ENCODE measurements at places on chromosomes 7 and 10.

DNA sequence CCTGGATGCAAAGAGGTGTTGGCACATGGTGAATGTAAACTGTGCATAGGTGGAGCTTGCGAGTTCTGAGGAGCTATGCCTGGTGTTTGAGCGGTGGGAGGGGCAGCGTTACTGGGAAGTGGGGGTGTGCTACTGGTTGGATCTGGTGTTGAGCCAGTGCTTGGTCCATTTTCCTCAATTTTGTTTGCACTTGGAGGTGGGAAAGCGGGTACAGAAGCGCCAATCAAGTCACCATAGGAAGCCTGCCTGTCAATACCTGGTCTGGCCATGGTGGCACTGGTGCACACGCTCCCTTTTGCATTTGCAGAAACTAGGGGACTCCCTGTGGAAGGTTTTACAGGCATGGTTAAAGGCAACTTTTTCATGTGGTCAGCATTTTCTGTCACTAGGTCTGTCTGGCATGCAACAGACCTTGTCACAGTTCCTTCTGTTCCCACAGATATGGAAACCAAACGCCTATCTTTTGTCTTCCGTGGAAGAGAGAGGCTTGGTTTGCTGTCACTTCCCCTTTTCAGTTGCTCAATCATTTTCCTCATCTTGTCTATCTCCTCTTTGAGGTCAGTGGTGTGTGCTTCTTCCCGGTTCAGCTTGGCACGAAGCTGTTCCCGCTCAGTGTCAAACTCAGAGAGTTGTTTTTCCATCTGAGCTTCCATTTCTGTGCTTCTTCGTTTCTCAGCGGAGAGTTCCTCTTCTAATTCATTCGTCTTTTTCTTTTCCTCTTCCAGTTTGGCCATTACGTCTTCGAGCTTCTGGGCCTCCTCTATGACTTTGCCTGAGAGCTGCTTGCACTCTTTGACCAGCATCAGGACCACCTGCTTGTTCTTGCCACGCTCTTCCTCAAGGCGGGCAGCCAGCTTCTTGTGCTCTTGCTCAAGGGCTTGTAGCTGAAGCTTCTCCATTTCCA lies 81.1 kb downstream of the CTTNBP2 start:
- no peak for DNase-seq

DNA sequence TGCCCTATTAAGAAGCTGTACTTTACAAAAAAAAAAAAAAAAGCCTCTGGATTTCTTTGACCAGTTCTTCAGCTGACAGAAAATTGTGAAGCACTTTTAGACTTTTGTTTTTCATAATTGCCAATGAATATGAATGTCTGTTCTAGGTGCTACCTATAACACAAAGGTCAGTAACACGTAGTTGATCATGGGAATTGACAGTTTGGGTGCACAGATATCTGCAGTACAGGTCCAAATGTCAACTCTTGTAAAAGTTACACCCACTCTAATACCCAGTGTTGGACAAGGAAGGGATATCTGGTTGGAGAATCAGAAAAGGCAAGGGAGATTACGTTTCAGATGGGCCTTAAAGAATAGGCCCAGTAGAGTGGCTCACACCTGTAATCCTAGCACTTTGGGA lies 1.8 kb downstream of the REEP3 start:
- no peak for DNase-seq

DNA sequence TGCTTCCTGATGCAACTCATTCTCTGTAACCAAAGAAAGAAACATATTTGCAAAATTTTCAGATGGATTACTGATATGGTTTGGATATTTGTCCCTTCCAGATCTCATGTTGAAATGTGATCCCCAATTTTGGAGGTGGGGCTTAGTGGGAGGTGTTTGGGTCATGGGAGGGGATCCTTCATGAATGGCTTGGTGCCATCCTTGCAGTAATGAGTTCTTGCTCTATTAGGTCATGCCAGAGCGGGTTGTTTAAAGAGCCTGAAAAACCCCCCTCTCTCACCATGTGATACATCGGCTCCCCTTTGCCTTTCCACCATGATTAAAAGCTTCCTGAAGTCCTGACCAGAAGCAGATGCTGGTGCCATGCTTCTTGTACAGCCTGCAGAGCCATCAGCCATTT lies 43.8 kb upstream of the PRKG1 start:
- DNase-seq, result no peak

DNA sequence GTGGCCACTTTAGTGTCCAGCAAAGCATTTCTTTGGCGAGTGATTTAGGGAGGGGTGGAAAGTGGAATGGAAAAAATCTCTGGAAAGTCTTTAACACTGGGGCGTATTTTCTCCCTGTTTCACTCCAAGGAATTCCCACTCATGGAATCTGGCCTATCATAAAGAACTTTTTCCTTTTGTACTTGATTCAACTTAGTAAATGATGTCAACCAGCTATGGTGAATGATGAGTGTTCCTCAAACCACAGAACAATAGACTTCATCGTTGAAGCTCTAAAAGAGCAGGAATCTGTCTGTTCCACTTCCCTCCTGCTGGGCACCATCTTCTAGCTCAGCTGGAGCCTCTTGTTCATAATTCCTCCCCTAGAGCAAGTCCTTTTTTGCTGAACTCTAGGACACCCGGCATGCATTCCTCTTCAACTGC lies 66.5 kb downstream of the EPDR1 start:
- no peak for DNase-seq

GRCh38 chr10:119358152-119358512 lies 150.8 kb downstream of the GRK5 start:
- DNase-seq, result no peak

- no peak for DNase-seq
Measured at GRCh38 chr7:27175626-27176523, 1.8 kb upstream of the HOXA10 start.

- DNase-seq, result no peak
Measured at GRCh38 chr10:84098667-84099066, 40.6 kb upstream of the GHITM start.

DNA sequence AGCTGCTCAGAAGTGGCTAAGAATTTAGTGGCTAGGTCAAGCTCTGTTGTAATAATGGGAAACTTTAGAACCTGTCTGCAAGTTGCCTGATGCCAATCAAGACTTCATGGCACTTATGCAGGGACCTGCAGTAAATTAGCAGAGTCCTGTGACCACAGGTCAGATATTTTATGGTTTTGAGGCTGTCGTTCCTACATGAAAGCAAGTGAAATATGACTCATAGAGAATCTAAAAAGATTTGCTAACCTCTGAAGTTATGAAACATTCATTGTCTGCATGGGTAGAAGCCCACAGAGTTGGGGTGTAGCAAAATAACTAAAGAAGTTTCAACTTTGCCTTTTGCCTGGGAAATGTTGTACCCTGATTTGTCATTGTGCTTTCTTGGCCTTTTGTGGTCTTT lies 32.3 kb downstream of the SLC39A12 start:
- no peak for DNase-seq

DNA sequence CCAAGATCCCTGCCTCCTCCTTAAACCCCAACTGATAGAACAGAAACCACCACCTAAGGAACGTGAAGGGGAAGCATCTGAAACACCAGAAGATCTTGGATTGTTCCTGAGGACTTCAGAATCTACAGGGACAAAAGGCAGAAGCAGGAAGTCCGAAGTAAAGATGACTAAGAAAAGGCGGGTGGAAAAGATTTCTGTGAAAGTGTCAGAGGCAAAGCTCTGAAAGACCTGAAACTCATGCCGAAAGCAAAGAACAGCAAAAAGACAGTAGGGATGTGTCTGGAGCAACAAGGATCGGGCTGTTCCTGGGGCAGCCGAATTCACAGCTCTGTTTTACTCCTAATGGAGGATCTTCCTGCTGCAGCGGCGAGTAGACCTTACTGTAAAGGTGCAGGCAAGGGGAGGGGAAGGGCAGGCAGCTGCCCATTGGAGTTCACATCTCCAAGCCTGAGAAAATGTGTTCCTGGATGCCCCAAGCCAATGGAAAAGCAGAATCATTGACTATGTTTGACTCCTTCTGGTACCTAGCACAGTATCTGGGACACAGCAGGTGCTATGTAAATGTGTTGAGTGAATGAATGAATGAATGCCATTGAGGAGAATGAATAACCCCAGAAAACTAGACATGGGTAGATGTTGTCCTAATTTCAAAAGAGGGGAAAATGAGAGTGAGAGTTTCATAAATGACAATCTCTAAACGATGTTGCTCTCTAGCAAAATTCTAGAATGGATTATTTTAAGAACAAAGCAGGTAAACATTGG lies 40.4 kb downstream of the PDIA4 start:
- no peak for DNase-seq

- no peak for DNase-seq
Measured at GRCh38 chr10:28783087-28783486, 105.8 kb downstream of the BAMBI start.

GRCh38 chr10:13797164-13797563 lies 210.4 kb downstream of the PRPF18 start:
- DNase-seq, result no peak

DNA sequence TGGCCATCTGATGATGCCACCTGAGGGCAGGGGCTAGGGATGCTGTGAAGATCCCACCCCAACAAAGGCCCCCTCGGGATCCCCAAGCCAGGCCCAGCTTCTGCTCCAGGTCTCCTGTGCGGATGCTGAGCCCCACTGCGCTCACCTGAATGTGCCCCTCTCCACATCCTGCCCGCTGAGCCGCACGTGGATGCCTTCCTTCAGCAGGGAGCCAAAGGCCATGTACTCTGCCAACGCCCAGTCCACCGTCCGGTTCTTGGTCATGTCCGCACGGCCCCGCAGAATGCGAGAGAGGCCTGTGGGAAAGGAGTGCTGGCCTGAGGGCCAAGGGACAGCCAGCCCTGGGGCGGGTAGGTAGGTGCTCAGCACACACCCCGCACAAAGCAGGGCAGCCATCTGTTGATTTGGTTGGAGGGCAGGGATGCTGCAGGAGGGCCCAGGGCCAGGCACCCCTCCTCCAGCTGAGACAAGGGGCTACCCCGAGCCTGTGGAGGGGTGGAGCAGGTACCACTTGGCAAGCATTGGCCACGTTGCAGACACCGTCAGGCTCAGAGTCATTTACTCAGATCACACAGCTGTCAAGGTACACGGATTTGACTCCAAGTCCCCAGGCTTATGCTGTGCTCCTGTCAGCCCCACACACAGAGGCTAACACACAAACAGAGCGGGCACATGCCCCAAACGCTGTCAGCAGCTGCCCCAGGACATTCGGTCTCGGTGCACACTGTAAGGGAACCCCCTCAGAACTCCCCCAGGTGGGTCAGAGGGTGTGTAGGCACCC lies 19.2 kb downstream of the OGDHL start:
- DNase-seq, result no peak

DNA sequence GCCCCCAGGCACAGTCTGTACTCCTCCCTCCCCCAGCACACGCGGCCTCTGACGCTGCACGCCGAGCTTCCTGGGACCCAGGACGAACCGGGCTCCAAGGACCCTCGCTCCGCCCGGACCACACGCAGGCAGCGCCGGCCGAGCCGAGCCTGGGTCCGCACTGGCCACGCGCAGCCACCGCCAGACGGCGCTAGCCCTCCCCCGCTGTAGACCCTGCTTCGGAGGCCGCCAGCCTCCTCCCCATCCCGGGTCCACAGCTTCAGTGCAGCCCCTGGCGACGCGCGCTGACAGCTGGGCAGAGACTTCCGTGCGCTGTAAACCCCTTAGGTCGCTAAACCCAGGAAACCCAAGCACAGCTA lies 936 bp upstream of the TCERG1L start:
- no peak for DNase-seq

DNA sequence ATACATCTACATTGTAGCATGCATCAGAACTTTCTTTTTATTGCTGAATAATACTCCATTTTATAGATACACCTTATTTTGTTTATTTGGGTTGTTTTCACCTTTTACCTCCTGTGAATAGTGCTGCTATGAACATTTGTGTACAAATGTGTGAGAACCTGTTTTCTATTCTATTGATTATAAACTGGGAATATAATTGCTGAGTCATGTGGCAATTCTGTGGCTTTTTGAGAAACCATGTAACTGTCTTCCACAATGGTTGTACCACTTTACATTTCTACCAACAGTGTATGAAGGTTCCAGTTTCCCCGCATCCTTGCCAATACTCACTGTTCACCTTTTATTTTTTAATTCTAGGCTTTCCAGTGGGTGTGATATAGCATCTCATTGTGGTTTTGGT lies 138.6 kb upstream of the MBL2 start:
- no peak for DNase-seq

DNA sequence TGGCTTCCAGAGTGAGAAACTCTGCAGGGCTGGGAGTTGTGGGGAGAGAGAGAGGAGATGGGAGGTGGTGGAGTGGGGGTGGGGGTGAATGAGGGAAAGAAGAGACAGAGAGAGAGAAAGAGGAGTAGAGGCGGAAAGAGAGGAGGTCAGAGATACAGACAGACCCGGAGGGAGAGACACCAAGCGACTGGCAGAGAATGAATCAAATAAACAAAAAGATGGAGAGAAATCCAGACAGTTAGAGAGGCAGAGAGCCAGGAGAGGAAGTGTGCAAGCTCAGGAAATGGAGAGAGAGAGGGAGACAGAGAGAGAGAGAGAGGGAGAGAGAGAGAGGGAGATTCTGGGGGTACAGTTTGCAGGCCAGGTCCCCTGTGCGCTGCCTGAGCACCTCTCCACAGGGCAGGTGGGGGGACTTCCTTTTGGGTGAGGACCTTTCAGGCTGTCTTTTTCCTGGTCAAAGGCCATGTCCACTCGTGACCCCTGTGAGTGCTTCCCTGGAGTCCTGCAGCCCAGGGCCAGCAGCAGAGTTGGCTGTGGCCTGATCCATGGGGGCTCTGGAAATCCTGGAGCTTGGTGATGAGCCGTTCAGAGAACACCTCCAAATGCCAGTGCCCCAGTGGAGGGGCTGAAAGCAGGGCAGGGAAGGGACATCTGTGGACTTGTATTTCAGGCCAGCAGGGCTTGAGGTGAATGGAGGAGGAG lies 25.0 kb upstream of the PCBD1 start:
- no peak for DNase-seq

DNA sequence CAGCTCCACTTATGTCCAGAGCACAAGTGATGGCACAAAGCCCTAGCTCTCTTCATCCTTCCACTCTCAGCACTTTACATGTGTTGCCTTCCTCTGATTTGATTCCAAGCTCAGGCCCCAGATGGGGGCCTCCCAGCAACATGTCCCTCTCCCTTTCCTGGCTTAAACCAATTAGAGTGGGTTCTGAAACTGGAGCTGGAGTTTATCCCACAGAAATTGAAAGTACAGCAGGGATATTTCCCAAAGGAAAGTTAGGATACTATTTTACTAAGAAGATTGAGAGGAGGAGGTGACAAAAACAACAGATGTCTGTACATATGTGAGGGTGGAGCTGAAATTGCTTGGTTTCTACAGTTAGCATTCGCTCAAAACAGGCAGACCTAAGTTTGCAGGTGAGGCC lies 724.6 kb downstream of the AUTS2 start:
- no peak for DNase-seq
